ENCODE measurements at places on chromosomes 5 and 9.

DNA sequence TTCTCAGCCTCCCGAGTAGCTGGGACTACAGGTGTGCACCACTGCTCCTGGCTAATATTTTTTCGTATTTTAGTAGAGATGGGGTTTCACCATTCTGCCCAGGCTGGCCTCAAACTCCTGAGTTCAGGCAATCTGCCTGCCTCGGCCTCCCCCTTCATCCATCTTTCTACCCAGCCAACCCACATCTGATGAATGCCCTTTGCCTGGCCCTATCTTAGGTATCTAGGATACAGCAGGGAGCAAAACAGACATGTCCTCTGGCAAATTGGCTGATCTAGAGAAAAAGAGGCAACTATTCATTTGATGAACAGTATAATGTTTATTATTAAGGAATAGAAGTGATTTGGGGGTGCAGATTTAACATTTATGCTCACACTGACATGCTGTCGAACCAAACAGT, 123.0 kb downstream of the TRIO start:
- no peak for DNase-seq

- DNase-seq, result no peak
These were observed 1518.7 kb upstream of the WWC1 start for GRCh38 chr5:166772770-166773169.

GRCh38 chr5:19261879-19262278, 726.1 kb downstream of the CDH18 start:
- DNase-seq, result no peak

GRCh38 chr5:52457810-52458209, 329.9 kb upstream of the ITGA1 start:
- no peak for DNase-seq

- no peak for DNase-seq
These were observed 16.2 kb upstream of the ATP6V1G1 start for GRCh38 chr9:114571391-114571790.

GRCh38 chr5:56673171-56673570, 142.2 kb upstream of the MAP3K1 start:
- no peak for DNase-seq

DNA sequence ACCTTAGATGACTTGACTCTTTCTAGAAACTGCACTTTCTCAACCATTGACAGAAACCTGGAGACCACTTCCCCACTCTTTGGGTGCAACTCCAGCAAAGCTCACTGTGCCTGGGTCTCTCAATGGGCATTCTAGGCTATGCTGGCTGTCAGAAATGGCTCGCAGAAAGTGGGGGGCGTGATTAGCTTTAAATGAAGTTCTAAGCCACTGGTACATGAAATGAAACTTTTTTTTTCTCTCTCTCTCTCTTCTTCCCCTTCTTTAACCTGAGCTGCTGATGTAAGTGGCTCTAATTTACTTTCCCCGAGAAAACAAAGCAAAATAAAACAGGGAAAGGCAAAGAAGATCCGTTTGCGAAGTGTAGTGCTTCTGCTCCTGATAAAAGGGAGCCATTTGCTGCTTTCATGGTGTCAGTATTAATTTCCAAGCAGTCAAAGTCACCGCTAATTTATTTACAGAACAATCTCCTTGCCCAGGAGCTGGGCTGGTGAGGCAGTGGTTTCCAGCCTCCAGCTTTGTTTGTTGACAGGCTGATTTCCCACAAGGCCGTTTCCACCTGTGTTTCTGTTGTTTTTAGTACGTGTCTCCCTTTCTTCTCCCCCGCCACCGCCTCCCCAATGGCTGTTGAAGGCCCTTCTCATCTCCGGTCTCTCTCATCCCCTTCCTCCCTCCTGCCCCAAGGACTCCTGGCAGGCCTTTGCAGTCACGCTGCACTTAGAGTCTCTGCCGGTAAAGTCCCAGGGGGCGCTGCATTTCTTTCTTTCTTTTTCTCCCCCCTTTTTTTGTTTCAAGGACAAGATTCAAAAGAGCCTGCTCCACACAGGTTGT, 422.9 kb downstream of the EBF1 start:
- no peak for DNase-seq

GRCh38 chr5:170404398-170404797, 15.2 kb upstream of the KCNMB1 start:
- no peak for DNase-seq

DNA sequence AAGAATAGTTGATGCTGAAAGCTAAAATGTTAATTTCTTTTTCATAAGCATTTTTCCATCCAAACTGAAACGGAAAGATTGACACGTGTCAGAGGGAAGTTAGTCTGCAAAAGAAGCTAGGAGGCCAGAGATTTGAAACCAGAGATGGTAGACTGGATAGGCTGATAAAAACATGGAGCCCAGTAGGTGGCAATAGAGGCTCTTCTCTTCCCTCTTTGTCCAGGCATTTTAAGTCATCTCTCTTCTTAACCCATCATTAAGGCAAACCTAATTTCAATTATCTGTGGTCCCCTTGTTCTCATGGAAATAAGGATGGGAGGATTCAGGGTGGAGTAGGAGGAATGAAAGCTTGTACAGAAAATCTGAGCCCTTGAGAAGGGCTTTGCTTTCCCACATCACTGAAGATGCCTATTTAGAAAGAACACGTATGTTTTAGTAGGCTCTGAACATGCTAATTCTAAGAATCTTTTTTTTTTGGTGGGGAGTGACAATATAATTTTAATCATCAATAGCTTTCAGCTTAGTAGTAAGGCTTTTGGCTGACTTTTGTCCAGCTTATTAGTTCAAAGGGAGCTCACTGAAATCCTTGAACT, 66.6 kb downstream of the ZNF474 start:
- DNase-seq, result no peak

DNA sequence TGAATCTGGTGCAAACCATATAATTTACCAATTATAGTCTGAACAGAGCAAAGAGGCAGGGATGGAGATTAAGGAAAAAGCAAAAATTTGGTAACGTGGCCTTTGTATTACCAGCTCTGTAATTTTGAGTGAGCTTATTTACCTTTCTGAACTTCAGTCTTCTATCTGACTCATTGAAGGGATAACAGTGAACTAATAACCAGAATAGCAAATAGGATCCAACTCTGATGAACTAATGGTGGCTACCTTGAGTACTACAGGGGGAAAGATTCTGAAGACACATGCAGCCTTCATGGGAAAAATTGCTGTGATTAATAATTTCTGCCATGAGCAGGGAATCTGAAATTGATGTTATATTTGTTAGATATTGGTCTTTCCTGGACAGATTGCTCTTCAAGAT, 23.0 kb upstream of the LARP1 start:
- no peak for DNase-seq

- DNase-seq, result no peak
These were observed 53.9 kb downstream of the FXN start for GRCh38 chr9:69089491-69089890.

GRCh38 chr5:173916233-173916632, 28.1 kb downstream of the CPEB4 start:
- no peak for DNase-seq

DNA sequence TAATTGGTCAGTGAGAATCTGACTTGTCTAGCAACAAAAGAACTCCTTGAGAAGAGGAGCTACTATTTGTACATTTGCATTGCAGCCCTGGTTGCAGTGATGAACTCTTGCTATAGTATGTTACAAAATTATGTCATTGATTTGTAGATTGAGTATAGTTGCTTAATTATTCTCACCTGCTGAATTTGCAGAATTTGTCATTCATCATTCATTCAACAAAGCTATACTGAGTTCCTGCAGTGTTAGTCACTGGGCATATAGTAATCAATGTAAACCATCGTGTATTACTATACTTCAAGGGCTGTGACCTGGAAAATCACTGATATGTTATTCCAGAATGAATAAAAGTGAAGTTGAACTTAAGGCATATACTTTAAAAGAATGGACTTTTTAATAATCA, 50.1 kb downstream of the SLC1A3 start:
- DNase-seq, result no peak

- no peak for DNase-seq
These were observed 10.9 kb downstream of the FBXL7 start for GRCh38 chr5:15510831-15511230.

GRCh38 chr5:115170134-115170928, 623 bp upstream of the TRIM36 start:
- DNase-seq, result no peak

- DNase-seq, result no peak
These were observed 16.6 kb upstream of the WHRN start for GRCh38 chr9:114521846-114522245.

- DNase-seq, result no peak
These were observed 1967.0 kb upstream of the CDH9 start for GRCh38 chr5:29005386-29005785.

DNA sequence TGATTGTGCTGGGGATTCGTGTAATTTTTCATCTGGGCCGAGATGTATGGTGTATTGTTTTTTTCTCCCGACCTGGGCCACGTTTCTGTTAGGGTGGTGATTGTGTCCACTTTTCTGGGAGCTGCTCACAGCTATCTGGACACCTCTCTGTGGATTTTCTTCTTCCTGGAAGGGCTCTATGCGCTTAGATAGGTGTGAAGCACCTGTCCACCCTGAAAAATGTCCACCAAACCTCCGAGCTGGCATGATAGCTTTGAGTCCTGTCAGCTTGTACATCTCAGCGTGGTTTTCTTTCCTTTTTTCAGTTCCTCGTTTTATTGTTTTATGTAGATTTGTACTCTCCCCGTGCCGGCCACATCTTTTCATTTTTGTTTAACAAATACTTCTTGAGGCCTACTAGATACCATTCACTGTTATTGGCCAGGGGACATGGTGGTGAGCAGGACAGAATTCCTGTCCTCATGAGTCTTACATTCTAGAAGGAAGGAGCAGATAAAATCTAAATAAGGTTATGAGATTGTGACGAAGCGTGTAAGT, 1.1 kb downstream of the UGCG start:
- DNase-seq, result no peak

DNA sequence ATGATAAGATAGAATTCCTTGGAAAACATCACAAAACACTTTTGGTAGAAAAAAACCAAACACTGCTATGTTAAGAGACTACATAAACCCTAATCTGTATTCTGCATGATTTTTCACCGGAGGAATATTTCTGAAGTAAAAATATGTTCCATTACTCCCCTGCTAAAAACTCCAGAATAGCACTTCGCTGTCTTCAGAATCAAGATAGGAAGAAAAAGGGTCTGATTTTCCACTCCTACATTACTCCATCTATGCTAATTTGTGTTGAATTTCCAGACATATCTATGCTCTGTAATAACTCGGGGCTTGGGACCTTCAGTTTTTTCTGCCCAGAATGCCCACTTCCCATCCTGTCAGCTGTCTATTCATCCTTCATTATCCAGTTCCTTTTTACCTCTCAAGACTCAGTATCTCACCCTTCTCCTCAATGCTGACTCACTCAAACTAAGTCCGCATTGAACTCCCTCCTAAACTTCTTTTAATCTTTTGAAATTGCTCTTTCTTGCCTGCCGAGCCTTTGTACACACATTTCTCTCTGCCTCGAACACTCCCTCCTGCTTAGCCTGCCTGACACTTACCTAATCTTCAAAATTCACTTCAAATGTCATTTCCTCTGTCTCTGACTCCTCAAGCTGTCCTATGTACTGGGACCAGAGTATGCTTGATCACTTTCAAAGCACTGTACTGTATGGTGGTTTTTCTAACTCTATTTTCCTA, 171.0 kb downstream of the ARRDC3 start:
- no peak for DNase-seq

DNA sequence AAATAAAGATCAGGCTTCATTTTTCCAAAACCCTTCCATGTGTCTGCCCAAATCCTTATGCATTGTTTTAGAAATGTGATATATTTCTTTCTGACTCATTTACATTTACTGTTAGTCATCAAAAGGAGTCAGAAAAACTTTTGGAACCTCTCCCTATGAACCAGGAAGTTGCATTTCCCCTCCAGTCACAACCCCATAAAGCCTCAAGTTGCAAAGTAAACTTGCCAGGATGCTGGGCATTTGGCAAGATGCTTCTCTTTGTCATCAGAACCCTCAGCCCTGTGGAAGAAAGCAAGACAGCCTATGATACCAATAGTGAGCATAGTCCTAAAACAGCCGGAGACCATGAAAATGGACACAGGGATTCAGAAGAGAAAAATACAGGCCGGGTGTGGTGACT, 84.2 kb downstream of the MUSK start:
- DNase-seq, result no peak

GRCh38 chr9:126763130-126763764, 41.6 kb upstream of the ZBTB43 start:
- no peak for DNase-seq

DNA sequence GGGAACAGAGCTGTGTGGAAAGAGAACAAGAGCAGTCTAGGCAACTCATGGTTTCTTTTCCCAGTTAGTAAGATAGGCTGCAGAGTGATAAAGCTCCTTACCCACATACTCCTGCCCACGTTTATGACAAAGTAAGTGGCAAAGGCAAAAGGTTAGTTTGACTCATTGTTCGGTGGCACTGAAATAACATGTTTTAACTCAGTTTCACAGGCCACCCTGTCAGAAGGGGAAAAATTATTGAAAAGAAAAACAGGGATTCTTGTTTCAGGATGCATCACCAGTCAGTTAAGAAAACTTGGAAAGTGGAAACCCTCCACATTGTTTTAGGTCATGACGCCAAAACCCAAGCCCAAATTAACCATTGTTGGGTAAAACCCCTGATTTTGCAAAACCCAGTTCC, 22.3 kb upstream of the DAB2 start:
- no peak for DNase-seq

DNA sequence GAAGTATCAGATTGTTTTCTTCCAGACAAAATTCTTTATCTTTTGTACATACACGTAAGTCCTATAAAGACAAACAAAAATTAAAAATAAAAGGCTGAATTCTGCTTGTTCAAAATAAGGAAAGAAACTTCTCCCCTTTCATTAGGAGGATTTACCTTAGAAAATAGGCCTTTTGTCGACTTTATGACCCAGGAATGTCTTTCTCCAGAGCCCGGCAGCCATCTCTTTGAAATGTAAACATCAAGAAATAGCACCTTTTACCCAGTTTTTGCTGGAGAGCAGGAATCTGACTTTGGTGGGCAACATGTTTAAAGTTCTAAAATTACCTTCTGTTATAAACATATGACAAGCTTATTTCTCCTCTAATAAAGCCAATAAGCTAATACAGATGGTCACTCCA, 373.0 kb upstream of the FTMT start:
- DNase-seq, result no peak

- DNase-seq, result no peak
These were observed 61.3 kb downstream of the S1PR3 start for GRCh38 chr9:89052470-89053097.

DNA sequence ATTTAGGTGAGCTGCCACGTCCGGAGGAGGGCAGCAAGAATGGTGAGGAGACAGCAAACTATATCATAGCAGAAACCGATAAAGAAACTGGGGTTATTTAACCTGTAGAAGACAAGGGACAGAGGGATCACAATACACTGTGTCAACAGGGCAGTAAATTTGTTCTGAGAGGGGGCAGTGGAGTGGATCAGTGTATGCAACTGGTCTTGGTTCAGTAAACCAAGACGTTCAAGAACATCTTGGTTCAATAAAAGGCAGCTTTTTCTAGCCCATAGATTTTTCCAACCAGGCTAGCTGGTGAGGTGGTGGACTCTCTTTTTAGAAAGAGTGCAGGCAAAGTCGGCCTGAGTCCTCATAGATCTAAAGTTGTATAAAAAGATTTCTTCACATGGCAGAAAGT, 55.3 kb downstream of the PLAC8L1 start:
- DNase-seq, result no peak
